Hindlimb muscle (tissue), 1 donor: ENCODE measurements at places on chromosomes 1 and 21. TPM values are rescaled to one million over a fixed set of nuclear protein-coding genes. Genes with fewer than 3 reads are reported as not detected.
A peak's percentile ranks its signal among the peaks of the same experiment; 100 is the strongest.

The TRMT13 gene
- polyA plus RNA-seq = 25.2 TPM

The S100A16 gene
- 54.7 TPM for polyA plus RNA-seq

The DMBX1 gene
- polyA plus RNA-seq = not detected

The AMPD1 gene
- 142 TPM for polyA plus RNA-seq

The HENMT1 gene
- 20.4 TPM for polyA plus RNA-seq

The GRHL3 gene
- 0.68 TPM for polyA plus RNA-seq

The ATF3 gene
- 28.8 TPM for polyA plus RNA-seq

The YOD1 gene
- polyA plus RNA-seq = 4.2 TPM

The AGPAT3 gene
- polyA plus RNA-seq = 37.6 TPM

The NBPF6 gene
- not detected for polyA plus RNA-seq

The RSPO1 gene
- not detected for polyA plus RNA-seq

DNA sequence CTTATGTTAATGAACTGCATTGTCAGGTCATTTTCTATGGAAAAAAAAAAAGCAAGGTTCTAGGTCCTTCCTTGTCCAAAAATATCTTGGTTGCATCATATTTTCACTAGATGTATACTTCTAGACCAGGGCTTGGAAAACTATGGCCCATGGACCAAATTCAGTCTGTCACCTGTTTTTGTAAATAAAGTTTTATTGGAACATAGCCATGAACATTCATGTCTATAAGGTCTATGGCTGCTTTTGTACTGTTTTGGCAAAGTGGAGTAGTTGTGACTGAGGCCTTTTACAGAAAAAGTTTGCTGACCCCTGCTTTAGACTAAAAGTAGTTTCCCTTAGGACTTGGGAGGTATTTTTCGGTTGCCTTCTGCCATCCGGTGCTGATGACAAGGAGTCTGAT is 19.2 kb upstream of the PLA2G2E start:
- no peak for DNase-seq

GRCh38 chr1:4084048-4084431 is 184.0 kb upstream of the C1orf174 start:
- DNase-seq = no peak

- DNase-seq = no peak
Observed at GRCh38 chr1:83819436-83819835, 179.5 kb downstream of the TTLL7 start.

GRCh38 chr1:183034682-183035081 is 11.5 kb downstream of the LAMC1 start:
- DNase-seq = no peak

GRCh38 chr1:68269637-68270430 is 37.5 kb upstream of the WLS start:
- DNase-seq = no peak

DNA sequence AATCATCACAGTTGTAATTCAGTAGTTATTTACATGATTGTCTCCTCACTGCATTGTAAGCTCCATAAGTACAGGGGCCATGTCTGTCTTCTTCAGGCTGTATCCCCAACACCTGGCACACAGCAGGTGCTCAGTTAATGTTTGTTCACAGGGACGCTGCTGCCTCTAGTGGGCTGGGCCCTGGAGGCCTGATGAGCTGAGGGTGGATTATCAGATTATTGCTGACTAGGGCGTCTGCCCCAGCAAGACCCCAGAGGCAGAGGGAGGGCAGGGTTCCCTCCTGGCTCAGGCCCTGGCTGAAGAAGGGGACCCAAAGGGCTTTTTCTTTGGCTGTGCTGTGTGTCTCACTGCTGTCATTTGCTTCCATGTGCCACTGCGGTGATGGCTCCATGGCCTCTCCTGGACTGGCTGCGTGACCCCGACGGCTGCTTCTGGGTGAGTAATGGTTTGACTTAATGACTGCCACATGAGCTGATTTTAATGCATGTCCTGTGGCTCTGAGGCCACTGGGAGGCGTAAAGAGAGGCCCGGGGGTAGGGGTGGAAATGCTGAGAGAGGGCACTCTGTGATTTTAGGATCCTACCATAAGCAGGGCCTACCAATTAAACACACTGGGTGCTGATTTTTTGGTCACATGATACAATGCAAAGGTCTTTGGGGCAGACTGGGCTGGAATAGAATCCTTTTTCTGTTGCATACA is 20.8 kb upstream of the EPB41 start:
- DNase-seq = no peak

DNA sequence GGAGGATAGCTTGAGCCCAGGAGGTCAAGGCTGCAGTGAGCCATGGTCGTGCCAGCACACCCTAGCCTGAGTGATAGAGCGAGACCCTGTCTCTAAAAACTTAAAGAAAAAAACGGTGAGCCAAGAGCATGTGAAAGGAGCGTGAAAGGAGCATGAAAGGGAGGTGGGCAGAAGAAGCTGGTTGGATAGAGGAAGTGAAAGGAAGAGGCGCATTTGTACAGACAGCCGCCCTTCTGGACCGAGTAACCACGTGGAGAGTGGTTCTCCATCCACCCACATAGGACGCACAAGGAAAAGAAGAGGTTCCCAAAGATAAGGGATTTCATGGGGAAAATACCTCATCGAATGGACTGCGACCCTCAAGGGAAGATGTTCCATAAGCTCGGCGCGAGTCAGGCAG is 60.4 kb upstream of the IFNAR2 start:
- no peak for DNase-seq

DNA sequence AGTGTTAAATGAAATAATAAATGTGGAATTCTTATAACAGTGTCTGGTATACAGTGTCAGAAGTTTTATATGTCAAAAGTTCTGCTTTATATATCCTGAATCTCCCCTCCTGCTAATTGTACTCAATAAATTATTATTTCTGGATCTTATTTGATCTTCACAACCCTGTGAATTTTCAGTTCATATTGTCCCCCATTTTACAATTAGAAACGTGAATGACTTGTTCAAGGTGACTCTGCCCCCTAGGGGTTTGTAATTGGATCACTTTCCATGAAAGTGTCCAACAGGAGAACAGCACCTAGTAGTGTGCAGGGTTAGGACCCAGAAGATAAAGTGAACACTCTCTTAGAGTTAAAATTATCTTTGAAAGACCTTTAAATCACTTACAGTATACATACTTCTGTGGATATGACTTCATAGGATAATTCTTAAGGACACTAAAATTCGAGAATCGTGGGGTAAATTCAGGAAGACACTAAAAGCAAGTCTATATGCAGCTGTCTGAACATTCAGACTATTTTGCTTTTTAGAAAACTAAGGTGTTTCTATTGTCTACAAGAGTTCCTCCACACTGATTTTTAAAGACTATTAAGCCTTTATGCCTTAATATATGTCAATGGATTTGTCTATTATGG is 4.5 kb upstream of the DDR2 start:
- DNase-seq = no peak

GRCh38 chr1:234750922-234751627 is 141.1 kb upstream of the IRF2BP2 start:
- DNase-seq = no peak

DNA sequence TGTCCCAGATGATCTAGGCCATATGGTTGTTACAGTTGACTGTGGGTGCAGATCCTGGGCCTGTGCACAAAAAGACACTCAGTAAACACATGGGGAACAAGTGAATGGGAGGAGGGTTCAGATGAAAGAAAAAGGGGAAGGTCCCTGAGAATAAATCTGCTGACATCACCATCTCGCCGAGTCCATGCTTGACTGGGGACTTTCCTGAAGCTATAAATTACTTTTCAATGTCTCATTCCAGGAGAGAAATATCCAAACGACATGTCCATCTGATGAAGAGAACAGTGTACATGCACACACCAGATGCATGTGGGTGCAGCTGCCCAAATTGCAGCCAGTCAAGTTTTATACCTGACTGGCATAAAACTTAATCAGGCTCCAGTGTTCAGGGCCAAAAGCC is 109.0 kb downstream of the HIVEP3 start:
- no peak for DNase-seq

DNA sequence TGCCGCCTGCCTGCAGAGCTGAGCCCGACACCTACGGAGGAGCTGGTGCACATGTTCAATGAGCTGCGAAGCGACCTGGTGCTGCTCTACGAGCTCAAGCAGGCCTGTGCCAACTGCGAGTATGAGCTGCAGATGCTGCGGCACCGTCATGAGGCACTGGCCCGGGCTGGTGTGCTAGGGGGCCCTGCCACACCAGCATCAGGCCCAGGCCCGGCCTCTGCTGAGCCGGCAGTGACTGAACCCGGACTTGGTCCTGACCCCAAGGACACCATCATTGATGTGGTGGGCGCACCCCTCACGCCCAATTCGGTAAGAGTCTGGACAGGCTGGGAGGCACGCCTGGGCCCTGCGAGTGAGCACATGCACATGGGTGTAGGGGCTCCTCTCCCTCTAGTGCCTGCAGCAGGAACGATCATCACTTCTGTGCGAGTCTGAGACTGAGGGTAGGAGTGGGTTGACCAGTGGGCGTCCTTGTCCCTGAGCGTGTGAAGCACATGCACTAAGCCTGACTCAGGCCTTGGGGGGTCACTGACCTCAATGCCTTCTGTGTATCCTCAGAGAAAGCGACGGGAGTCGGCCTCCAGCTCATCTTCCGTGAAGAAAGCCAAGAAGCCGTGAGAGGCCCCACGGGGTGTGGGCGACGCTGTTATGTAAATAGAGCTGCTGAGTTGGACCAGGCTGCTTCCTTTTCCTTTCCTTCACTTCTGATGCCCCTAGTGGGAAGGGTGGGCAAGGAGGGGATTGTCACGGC is 6.9 kb downstream of the DMAP1 start:
- DNase-seq = no peak

GRCh38 chr1:58363585-58363984 is 182.9 kb downstream of the OMA1 start:
- no peak for DNase-seq

DNA sequence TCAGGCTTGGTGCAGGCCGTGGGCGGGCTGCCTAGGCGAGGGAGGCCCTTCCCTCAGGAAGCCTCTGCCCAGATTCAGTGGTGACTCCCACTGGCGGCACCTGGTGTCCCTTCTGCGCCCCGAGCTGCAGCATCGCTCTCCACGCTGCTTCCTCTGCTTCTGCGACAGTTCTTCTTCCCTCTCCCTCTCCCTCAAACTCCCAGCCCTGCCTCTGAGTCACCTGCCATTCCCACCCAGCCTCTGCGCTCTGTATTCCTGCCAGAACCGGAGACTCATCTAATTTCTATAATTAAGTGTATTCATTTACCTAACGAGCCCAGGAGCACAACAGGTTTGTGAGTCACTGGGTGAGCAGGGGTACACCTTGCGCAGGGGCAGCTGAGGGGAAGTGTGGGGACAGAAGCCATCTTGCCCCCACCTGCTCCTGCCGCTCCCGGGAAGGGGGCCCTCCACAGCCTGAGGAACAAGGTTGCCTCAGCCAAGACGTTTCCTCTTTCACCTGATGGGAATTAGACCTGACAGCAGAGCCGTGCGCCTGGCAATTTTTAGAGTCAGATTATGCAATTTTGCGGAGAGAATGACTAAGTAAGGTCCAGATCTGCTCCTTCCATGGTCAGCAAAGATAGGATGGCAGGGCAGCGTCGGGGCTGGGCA is 19.4 kb downstream of the KCNC4 start:
- no peak for DNase-seq

DNA sequence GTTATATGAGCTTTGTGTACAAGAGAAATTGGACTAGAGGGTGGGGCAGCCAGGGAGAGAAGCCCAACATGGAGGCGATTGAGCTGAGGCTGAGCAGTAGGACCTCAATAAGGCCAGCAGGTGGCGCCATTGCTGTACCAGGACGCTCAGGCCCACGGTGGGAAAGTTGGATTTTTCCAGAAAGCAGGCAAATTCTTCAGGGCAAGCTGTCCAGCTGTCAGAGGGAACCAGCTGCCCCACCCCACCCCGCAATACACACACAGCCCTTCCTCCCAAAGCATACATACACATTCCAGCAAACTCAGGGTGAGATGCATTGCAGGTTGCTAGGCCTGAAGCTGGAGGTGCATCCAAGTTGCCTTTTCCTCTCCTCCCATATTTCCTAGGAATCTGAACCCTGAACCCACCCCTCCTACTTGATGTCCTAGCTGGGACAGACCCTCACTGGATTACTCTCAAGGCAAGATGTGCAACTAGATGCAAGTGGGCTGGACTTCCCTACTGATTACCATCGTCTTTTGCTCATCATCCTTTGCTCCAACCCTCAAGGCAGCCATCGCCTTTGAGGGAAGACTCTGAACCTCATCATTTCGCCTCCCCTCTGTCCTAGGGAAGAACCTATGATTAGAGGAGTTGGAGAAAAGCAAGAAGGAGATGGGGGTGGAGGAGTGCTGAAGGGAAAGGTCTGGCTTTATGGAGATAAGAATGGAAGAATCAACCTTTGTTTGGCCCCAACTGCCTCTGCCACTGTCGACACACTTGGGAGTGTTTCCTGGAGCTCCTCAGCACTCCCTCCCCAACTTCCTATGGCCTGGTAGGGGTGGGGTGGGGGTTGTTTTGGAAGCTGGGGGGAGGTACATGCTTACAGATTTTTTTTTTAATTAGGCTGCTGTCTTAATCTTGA is 25.5 kb downstream of the CD34 start:
- DNase-seq = peak; percentile 92

GRCh38 chr1:170727963-170728362 is 64.0 kb downstream of the PRRX1 start:
- DNase-seq = no peak

- DNase-seq = no peak
Observed at GRCh38 chr1:175075572-175076568, 8.2 kb downstream of the TNN start.

DNA sequence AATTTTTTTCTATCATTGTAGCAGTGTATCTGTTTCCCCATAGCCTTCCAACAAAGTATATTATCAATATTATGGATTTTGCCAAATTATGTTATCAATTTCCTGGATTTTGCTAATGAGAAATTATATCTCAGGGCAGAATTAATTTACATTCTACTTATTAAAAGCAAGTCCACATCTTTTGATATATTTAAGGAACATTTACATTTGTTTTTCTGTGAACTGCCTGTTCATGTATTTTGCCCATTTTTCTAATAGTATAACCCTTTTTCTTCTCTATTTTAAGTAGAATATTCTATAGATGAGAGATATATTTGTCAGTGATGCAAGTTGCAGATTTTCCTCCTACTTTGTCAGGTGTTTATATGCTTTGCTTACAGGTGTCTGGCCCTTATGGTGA is 24.4 kb downstream of the C1orf87 start:
- no peak for DNase-seq

GRCh38 chr1:29453502-29454240 is 217.3 kb downstream of the PTPRU start:
- no peak for DNase-seq

DNA sequence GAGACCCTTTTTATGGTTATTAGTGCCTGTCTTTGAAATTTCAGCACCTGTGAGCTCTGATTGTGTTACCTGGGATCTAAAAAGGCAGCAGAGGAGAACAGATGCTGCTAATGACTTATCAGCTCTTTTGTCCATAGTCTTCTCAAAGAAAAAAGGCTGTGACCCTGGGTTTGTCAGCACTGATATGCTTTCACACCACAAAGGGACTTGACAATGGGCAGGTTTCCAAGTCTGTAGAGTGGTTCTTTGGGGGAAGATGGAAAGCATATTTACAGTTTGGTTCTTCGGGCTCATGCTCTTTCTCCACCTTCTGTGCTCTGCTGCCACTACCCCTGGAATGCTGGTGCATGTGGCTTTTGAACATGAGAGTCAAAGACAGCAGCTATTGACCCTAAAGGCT is 32.0 kb downstream of the DNAJC6 start:
- no peak for DNase-seq

GRCh38 chr21:27250366-27250765 is 283.5 kb upstream of the ADAMTS5 start:
- no peak for DNase-seq

GRCh38 chr21:32812035-32812434 is 40.5 kb upstream of the PAXBP1 start:
- no peak for DNase-seq
